Hypothalamus (tissue), 51 donors: ENCODE measurements at places on chromosomes 7 and 10.

DNA sequence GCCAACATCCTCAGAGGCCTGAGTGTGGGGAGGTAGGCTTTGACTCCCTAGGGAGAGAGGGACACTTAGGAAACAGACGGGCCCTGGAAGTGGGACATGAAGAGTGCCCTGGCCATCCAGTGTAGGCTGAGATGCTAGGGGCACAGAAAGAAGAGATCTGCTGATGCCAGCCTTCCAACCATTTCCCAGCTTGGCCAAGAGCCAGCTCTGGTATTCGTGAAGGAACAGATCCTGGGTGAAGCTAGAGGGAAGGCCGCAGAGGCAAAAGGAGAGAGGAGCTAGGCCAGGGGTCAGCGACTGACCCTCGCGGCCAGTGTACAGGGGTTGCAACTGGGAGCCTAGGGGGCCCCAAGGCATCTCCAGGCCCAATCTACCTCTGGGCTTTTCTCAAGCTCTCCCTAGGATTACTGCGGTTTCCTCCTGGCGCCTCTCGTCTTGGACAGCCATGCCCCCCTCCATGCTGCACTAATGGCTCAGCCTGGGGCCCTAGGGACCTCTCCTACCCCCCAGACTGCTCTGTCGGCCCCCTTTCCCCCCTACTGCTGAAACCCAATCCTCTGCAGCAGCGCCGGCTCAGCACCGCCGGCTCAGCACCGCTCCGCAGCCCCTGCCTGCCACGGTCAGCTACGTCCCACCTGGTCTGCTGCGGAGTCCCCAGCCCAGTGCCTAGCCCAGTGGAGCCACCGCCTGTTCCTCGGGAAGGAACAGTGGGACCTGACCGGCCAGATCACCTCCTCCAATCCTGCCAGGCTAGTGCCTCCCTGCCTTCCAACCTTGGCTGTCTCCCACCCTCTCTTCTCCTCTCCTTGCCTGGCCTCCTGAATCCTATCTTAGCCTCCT lies at the start of gene ASIC3:
TSS of gene ASIC3 (plus strand) at position 556 of the 840 bp plus-strand sequence. CDS start 355 bp downstream, outside the sequence.
- no peak for DNase-seq

DNA sequence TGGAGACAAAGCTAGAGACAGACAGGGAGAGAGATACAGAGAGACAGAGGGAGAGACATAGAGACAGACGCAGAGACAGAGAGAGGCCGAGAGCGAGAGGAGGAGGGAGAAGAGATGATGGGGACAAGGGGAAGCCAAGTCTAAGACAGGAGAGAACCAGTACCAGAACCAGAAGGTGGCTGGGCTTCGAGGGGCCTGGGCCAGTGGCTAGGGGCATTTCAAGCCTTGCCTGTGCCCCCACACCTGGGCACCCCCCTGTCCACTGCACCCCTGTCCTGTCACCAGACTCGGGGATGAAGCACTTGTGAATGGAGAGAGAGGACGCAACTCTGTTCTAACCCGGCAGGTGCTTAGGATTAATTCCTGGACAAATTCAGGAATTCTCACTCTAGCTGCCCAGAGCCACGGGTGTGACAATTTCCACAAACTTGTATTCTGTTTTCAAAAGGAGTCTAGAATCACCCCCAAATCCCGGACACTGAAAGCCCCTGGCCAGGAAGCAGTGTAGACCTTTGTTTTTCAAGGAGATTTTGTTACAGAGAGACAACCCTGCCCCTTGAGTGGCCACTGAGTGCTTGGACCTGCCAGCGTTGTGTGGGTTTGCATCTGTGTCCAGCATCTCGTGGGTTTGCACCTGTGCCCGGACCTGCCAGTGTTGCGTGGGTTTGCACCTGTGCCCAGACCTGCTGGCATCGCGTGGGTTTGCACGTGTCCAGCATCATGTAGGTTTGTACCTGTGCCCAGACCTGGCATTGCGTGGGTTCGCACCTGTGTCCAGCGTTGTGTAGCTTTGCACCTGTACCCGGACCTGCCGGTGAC lies 157.3 kb downstream of the WDR37 start:
- DNase-seq, result no peak

GRCh38 chr7:53340220-53340619 lies 304.8 kb downstream of the POM121L12 start:
- no peak for DNase-seq

DNA sequence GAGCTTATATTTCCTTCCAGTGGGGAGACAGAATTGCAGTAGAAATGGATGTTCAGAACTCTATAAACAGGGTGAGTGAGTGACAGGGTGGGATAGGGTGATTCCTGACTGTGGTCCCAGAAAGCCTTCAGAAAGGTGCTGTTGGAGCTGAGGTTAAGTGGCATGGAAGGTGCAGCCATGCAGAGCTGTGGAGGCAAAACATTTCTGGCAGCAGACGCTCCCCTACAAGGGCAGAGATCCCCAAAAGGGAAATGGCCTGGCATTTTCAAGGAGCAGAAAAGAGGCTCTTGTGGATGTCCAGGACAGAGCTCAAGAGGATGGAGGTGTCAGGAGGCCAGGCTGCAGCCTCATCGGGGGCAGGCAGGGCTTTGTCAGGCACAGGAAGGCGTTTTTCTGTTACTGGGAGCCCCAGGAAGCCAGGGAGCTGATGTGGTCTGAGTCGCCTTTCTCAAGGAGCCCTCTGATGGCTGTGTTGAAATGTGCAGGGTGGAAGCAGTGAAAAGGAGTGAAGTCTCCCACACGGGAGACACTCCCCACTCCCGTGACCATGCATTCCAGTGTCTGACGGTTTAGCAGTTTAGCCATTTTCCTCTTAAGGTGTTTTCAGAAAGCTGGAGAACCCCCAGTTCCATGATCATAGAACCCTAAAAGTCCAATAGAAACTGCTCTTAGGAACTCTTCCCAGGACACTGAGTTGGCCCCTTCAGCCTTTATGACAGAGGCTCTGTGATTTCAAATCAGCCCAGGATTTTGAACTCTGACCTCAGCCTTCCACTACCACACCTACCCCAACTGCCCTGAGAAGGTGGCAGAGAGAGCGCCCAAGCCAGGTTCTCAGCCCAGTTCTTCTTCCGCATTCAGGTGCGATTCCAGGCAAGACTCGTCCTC lies 96.2 kb downstream of the C10orf105 start:
- DNase-seq, result peak; percentile 12
